HFFc6 (cell line): ENCODE measurements at places on chromosomes 6 and 20. TPM values are rescaled to one million over a fixed set of nuclear protein-coding genes. Genes with fewer than 3 reads are reported as not detected.
A peak's percentile ranks its signal among the peaks of the same experiment; 100 is the strongest.

DNA sequence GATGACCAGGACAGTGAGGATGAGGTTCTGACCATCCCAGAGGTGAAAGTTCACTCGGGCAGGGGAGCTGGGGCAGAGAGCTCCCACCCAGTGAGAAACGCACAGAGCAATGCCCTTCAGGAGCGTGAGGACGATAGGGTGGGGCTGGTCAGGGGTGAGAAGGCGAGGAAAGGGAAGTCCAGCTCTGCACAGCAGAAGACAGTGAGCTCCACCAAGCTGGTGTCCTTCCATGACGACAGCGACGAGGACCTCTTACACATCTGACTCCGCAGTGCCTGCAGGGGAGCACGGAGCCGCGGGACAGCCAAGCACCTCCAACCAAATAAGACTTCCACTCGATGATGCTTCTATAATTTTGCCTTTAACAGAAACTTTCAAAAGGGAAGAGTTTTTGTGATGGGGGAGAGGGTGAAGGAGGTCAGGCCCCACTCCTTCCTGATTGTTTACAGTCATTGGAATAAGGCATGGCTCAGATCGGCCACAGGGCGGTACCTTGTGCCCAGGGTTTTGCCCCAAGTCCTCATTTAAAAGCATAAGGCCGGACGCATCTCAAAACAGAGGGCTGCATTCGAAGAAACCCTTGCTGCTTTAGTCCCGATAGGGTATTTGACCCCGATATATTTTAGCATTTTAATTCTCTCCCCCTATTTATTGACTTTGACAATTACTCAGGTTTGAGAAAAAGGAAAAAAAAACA, 16.6 kb upstream of the SLC22A1 start:
- H3K27me3 ChIP-seq, result no peaks in the 10 kb centered on the region; the same call in 1 of the 2 replicates
- peaks cover 16% of the 10 kb centered on the region for H3K36me3 ChIP-seq
- no peak overlapping the region for H3K4me3 ChIP-seq

DNA sequence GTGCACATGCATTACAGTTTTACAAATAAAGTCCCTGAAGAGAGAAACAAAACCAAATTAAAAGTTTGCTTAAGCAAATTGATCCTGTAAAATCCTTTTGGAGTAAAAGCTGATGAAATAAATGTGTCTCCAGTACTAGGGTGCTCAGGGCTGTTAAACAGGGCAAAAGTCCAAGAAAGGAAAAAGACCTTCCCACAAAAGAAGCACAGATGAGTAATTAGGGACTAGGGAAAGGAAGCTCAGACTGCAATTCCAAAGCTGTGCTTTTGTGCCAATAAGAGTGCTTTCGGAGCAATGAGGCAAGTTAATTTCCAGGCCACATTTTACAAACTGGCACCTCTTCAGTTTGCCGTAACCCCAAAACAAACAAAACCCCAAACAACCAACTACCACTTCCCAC, 10.4 kb upstream of the RNF182 start:
- no peak for DNase-seq
- peaks cover 3% of the 10 kb centered on the region; the same call in 1 of the 2 replicates for H3K27me3 ChIP-seq
- no peak overlapping the region for H3K4me3 ChIP-seq
- H3K36me3 ChIP-seq, result no peaks in the 10 kb centered on the region
- H3K27ac ChIP-seq, result no peak overlapping the region

The MRAP2 gene
- not detected in 3 replicates for total RNA-seq

The FAM209B gene
- not detected in 3 replicates for total RNA-seq

The SOBP gene
- 0.16 to 0.50 TPM (median 0.29 TPM) in 3 replicates for total RNA-seq

The GPR6 gene
- not detected in 3 replicates for total RNA-seq

The SAPCD1 gene
- 1.4 and 2.0 TPM in 2 replicates for total RNA-seq

GRCh38 chr20:38752029-38752428, 3.8 kb downstream of the ACTR5 start:
- H3K27ac ChIP-seq, result no peak overlapping the region
- no peak overlapping the region for H3K4me3 ChIP-seq
- H3K4me1 ChIP-seq, result peaks cover 23% of the 10 kb centered on the region
- no peak for DNase-seq

The PLN gene
- total RNA-seq, result not detected in 3 replicates

DNA sequence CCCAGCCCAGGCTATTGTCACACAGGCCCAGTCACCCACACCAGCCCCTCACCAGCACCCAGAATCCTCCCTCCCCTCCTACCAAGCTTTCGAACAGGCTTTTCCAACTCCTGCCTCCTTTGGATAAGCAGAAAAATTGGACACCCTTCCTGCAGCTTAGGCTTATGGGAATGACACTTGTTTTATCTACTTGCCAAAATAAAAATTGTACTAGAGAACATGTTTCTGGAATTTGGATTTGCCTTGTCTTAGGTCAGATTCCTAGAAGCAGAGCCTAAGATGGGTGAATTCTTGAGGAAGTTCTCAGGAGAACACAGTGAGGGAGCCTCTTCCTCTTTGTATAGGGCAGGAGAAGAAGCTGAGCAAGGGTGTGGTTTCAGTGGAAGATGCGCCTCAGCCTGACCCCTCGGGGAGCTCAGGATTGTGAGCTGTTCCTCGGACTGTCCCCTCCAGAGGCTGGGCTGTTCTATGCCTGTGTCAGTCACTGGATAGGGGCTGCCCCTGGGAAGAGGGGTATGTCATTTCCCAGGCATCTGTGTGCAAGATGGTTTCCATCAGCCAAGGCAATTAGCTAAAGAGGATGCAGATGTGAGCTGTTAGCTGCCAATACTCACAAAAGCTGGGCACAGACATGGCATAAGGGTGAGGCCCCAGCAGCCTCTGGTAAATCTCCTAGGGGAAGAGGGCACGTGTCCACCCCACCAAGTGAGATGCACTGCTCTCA, 33.9 kb downstream of the ITPR3 start:
- H3K4me3 ChIP-seq, result no peak overlapping the region
- H3K36me3 ChIP-seq, result no peaks in the 10 kb centered on the region; the same call in 1 of the 2 replicates
- H3K27me3 ChIP-seq, result peaks cover 2% of the 10 kb centered on the region
- DNase-seq, result no peak

GRCh38 chr6:31737315-31737990, 1.1 kb upstream of the CLIC1 start:
- no peak for DNase-seq
- H3K4me3 ChIP-seq, result peak overlapping the region; percentile 98
- H3K4me1 ChIP-seq, result peaks cover 62% of the 10 kb centered on the region

DNA sequence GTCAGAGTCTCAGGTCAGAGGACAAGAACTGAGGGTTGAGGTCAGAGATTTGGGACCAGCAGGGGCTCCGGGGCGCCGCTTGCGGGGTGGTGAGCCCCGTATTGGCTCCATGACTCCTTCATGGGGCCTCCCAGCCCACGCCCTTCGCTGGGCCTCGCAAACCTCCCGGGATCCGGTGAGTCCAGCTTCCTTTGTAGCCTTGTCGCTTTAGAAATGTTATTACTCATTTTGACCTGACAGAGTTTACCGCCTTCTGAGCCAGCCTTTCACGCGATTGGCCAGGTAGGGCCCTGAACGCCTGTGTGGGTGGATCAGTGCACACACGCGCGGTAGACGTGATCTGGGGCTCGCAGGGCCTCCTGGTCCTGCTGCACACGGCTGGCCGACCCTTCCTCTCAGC, 181.1 kb downstream of the ERMARD start:
- no peaks in the 10 kb centered on the region for H3K4me1 ChIP-seq
- no peaks in the 10 kb centered on the region; the same call in 1 of the 2 replicates for H3K36me3 ChIP-seq
- no peaks in the 10 kb centered on the region for H3K27me3 ChIP-seq
- H3K4me3 ChIP-seq, result no peak overlapping the region

- H3K36me3 ChIP-seq, result no peaks in the 10 kb centered on the region
- H3K27me3 ChIP-seq, result peaks cover 7% of the 10 kb centered on the region
- no peak overlapping the region for H3K4me3 ChIP-seq
- no peak for DNase-seq
These were observed 17.0 kb upstream of the ZNF318 start for GRCh38 chr6:43386492-43386891.
